Stimulated activated CD4-positive, alpha-beta T cell treated with anti-CD3 and anti-CD28 coated beads, Interleukin-1b, Interleukin-23, amount 100 ng/mL, for 4 hours (primary cell): ENCODE measurements at places on chromosomes 1 and 21.

DNA sequence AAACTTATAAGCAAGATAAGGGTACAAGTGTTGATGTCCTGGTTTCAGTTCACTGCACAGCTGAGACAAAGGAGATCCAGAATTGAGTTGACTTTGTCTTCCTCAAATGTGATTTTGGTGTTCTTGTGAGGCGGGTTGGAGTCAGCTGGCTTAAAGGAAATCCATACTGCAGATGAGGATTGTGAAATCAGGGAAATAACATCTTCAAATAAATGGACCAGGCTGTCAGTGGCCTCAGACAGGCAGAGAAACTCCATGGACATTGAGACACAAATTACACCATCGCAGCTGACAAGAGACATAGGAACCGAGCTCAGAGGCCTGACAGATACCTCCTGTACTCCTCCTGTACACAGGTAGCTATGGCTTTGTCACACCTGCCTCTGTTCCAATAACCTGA, 27.0 kb upstream of the REG4 start:
- DNase-seq, result no peak

DNA sequence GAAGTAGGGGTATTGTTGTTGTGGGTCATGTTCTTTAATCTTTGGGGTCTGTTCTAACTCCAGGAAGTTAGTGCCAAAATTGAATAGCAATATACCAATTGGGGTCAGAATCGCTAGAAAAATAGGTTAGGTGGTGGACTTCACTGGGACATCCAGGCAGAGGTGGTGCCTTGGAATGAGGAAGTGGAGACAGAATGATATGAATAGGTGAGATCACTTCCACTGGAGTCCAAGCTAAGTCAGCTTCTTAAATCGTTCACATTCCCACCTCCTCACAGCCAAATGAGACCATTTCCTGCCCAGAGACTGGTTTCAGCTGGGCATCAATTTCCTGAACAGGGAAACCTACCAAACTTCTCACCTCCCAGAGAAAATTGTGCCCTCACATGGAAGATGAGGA, 137.8 kb upstream of the RAB4A start:
- no peak for DNase-seq

DNA sequence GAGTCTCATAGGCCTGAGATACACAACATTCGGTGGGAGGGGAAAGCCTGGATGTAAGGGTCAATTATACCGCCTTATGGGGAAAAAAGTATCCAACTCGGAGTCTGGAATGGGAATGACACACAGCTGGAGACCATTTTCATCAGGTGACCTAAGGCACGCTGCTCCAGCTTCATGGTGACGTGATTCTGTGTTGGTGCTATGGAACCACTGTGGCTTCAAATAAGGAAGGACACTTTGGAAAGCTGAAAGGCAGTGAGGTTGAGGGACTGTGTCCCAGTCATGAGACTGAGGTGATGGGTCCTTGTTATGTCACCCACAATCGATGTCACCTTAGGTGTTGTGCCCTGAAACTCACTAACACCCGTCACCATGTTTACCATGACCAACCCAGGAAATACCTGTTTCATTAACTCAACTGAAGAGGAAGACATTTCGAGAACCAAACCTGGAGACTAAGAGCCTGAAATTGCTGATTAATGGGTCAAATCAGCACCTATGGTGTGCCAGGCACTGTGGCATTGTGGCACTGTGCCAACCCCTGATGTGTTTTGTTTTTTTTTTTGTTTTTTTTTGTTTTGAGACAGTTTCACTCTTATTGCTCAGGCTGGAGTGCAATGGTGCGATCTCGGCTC, 54.5 kb downstream of the IRF2BP2 start:
- DNase-seq, result no peak

- DNase-seq, result no peak
Measured at GRCh38 chr1:206769304-206769731, 1.3 kb upstream of the IL19 start.

DNA sequence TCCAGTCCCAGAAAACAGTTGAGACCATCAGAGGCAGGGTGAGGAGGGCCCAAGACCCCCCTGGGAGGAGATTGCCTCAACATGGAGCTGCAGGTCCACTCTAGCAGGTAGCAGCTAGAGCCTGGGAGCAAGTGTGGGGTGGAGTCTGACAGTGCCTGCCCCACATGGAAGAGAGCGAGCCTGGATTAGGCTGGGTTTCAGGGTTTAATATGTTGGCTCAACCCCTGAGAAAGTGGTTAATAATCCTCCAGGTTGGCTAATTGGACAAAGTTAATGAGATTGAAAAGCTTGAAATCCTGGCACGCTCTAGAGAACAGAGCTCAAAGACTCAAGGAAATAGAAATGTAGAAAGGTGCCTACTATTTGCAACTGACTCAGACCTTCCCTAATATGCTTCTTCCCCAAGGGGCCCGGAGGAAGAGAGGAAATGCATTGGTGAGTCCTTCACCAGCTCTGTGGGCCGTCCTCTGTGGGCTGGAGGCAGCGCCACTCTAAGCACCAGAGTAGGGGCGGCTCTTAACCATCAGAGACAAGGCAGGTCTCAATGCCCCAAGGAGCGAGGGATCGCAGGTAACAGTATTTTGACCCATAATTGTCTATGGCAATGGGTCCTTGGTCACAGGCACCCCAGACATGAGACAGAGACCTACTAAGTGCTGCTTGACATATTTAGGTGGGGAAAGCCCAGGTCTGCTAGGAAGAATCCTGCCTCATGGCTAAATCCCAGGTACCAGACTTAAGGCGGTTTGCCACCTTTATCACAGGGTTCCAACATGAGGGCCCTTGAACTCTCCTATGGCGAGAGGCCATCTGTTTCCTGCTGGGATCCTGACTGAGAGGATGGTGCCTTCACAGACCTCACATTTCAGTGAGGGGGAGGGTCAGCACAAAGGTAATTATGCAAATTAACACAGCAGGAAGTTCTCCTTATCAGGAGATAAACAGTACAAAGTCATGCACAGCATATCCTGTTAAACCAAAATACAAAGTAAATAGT, 33.8 kb downstream of the RSPH1 start:
- DNase-seq, result no peak
